ENCODE measurements at places on chromosomes 6 and 20.

DNA sequence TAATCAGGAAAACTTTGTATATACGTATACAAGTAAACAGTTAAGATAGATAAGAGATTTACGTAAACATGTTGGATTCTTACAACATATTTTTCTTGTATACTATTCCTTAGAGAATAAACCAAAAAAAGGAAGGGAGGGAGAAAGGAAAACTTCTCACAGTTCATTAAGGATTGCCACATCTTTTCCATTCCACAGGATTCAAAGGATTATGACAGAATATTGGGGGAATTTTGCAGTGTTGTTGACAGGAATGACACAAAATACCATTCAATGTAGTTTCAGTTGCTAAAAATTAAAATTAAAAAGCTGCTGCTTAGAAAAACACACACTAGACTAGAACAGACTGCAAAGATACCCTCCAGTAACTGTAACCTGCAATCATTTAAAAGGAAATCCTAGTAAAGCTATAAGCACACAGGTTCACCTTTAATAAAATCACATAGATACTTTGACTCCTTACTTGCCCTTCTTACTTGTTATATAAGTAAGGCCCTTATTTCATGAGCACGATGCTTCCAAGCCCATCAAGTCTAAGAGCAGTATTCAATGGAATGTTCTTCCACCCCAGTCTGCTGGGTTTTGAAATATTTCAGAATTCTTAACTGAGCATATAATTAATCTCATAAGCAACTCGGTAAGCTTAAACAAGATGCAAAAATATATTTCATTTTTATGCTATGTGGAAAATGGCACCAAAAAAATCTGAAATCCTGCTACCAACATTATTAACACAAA, 107.8 kb downstream of the SMLR1 start:
- no peak for DNase-seq

DNA sequence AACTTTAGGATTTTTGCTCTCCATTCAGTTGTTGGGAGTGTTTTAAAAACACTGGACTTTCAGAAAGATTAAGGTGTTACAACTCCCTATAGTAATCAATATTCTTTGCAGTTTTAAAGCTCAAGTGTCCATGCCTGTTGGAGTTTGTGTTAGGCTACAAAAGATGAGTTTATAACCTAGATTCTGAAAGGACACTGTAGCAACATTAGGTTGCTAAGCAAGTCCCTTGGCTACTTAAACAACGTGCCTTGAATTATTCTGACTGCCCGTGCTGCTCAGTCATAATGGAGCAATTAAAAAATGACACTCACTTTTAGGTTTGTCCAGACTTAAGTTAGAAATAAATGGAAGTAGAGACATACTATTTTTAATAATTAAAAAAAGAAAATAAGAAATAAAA, 41.0 kb downstream of the KLHL32 start:
- DNase-seq = no peak

- no peak for DNase-seq
Measured at GRCh38 chr6:150016324-150017185, 8.8 kb downstream of the RAET1L start.

DNA sequence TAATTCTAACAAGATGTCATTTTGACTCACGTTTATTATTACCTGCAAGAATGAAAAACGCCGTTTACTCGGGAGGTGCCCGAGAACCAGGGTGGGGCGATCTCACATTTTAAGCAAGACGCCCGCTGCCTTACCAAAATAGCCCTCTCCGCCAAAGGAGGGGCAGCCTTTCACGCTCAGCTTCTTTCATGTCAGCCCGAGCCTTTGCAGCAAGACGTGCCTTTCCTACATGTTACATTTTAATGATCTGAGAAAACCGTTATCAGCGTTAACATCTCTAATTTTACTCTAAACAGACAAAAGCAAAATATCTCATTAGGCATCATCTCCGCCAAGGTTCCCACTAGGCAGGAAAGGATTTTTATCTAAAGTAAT, 2.0 kb downstream of the BACH2 start:
- DNase-seq = no peak

- no peak for DNase-seq
Measured at GRCh38 chr20:62507323-62507722, 31.5 kb upstream of the GATA5 start.

DNA sequence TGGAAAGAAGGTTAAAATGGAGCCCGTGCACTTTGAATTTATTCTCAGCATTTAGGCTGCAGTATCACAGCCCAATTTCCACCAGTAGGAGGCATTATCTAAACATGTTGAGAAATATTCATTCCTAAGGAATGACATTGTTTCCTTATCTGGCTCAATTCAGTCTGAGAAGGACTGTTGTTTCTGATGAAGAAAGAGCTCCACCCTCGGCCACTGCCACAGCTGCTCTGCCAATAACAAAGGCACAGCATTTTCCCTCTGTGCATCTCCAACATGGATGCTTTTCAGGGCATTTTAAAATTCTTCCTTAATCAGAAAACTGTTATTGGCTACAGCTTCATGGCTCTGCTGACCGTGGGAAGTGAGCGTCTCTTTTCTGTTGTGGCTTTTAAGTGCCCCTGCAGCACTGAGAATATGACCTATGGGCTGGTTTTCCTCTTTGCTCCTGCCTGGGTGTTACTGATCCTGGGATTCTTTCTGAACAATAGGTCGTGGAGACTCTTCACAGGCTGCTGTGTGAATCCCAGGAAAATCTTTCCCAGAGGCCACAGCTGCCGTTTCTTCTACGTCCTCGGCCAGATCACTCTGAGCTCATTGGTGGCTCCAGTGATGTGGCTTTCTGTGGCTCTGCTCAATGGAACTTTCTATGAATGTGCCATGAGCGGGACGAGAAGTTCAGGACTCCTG, at the start of gene CALHM5:
Gene CALHM5, plus strand, starts transcription at position 216 of the 687 bp plus-strand sequence. Its CDS starts 58 bp downstream, at position 274.
- peak; percentile 12 for DNase-seq

DNA sequence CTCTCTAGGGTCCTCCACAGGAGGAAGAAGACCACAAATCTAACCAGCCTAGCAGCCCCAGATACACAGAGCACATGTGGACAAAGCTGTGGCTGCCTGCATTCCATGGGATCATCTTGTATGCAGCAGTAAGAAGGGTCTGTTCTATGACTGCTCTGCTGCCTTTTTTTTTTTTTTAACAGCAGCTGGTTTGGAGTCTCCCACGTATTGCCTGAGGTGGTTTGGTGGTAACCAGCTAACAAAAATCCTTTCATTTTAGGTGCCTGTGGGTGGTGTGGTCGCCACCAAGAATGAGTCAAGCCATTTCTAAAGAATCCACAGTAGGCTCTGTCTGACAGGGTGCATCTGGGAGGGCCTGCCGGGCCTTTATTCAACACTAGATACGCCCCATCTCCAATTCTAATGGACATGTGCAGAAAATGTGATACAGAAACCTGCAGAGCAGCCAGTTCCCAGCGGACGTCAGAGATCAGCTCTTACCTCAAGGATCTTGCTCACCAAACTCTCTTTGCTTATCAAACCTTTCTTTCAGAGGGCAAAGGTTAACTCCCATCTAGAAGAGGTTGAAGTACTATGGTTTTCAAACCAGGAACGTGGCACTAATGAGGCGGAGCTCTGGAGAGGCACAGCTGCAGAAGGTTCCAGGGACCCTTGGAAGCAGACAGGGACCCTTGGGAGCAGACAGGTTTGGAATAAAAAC, 32.0 kb downstream of the GNAS-AS1 start:
- DNase-seq = no peak

- DNase-seq = no peak
Measured at GRCh38 chr6:148195511-148195910, 147.1 kb upstream of the SASH1 start.

DNA sequence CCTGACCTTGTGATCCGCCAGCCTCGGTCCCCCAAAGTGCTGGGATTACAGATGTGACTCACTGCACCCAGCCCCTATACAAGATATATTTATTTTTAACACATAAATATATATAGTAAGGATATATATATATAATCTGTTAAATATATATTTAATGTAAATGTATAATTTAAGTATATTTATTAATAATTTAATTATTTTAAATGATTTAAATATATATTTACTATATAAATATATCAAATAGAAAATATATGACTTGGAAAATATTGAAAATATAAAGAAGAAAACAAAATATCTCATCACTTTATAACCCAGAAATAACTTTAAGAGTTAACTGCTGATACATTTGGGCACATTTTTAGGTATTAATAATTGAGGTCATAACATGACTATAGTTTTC, 324.7 kb downstream of the SYNE1 start:
- DNase-seq = no peak

GRCh38 chr6:89198235-89198634, 18.9 kb downstream of the GABRR1 start:
- no peak for DNase-seq

DNA sequence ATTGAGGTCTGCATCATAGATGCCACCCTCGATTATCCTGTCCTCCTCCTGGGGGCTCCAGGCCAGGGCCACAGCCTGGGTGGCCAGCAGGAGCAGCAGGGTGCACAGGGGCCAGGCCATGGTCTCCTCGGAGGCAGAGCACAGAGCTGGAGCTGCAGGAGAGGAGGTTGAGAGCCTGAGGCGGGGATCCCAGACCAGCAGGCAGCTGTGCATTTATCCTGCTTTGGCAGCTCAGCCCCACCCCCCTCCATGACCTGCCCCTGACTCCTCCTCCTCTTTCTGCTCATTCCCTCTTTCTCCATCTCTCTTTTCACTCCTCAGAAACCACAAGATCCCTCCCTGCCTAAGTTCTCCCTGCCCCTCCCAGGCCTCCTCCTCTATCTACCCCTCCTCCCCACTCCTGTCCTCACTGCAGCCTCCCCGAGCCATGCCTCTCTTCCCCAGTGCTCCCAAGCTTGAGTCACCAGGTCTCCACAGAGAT, at the start of gene CST2:
Gene CST2, minus strand, starts transcription at position 189 of the 481 bp plus-strand sequence. Its CDS starts 69 bp downstream, at position 120.
- no peak for DNase-seq

DNA sequence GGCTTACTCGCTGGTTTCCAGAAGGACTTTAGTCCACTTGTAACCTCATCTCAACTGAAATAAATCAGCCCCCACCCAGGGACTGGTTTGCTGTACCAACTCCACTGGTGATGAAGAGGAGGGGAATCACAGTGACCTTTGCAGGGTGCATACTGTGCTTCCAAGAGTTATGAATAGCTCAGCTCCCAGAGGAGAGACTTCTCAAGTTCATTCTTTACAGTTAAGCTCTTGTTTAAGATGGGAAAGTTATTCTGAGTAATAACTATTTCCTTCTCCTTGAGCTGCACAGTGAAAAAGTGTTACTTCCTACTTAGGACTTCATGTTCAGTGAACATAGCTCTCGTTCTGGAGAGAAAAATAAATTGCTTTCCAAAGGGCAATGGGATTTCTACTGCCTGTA, 166.5 kb upstream of the ECI2 start:
- DNase-seq = no peak

DNA sequence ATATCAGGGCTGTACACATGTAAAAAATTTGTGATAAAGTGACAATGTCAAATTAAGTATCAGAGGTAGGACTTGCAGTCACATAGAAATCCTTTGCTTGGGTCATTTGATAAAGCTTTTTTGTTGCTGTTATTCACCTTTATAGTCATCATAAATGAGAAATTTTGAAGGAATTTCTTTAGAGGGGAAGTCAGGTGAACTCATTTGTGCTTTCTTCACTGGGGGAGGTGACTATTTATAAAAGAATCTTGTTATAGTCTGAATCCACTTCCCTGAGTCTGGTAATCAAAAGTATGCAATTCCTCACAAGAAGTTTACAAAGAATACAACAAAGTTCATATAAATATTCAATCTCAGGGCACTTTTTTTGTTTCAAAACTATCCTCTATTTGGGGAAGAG, 47.7 kb downstream of the FRK start:
- no peak for DNase-seq

DNA sequence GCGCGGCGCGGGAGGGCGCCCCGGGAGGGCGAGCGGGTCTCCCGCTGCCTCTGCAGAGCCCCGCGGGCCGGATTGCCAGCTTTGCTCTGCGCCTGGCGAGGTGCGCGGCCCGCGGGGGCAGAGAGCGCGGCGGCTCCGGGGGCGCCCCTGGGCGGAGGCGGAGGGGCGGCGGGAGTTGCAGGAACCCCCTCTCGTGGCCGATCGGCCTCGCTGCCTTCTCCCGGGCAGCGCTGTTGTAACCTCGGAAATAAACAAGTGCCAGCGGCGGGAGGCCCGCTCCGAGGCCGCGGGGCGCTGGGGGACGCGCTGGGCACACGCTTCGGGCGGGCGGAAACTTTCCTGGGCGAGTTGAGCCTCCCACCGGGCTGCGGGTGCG, 1.2 kb downstream of the CDH4 start:
- DNase-seq = no peak

GRCh38 chr20:22346716-22347115, 237.7 kb downstream of the FOXA2 start:
- DNase-seq = no peak

GRCh38 chr20:43786885-43787284, 60.1 kb upstream of the GTSF1L start:
- no peak for DNase-seq

- DNase-seq = no peak
Measured at GRCh38 chr6:18070486-18070885, 52.0 kb downstream of the NHLRC1 start.

GRCh38 chr6:29870104-29870503, 42.5 kb downstream of the HLA-G start:
- no peak for DNase-seq

GRCh38 chr6:155444120-155444917, 11.3 kb downstream of the NOX3 start:
- no peak for DNase-seq

GRCh38 chr6:133965817-133966360, 12.9 kb downstream of the TBPL1 start:
- no peak for DNase-seq

DNA sequence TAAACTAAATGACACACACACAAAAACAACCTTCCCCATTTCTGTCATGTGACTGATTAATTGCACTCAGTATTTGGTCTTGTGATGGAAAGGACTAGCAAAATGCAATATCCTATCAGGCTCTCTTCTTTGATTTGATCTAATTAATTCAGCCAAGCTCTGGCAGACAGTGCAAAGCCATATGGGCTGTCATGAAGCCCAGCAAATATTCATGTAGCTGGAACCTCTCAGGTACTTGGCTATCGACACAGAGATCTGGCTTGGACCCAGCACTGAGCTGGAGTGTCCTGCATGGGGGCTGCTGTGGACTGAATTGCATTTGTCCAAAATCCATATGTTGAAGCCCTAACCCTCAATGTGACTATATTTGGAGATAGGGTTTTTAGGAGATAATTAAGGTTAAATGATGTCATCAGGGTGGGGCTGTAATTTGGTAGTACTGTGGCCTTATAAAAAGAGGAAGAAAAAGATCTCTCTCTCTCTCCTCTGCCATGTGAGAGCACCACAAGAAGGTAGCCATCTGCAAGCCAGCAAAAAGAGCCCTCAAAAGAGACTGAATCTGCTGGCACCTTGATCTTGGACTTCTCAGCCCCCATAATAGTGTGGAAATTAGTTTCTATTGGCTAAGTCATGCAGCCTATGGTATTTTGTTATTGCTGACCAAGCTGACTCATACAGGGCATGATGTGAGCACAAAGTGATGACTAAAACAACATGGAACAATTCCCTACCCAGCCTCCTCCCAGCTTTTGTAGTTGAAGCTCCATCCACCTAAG, 77.1 kb downstream of the STMND1 start:
- no peak for DNase-seq

DNA sequence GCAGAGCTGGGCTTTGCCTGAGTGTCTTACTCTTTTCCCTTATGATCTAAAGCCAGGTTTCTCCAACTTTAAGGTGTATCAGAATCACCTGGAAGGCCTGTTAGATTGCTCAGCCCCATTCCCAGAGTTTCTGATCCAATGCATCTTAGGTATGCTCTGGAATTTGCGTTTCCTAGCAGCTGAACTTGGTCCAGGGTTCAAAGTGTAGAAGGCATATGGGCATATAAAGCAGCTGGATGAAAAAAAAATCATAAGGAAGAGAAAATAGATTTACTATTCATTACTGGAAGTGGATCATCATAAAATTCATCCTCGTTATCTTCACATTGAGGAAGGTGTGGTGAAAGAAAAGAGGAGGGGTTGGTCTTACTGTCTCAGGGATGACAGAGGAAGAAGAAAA, 56.8 kb upstream of the CDKAL1 start:
- DNase-seq = no peak
